ENCODE measurements at places on chromosomes 5 and 9.

- no peak for DNase-seq
These were observed 21.8 kb downstream of the NDUFS4 start for GRCh38 chr5:53582225-53582624.

GRCh38 chr9:98365227-98365669 is 109.8 kb upstream of the TBC1D2 start:
- DNase-seq = no peak

DNA sequence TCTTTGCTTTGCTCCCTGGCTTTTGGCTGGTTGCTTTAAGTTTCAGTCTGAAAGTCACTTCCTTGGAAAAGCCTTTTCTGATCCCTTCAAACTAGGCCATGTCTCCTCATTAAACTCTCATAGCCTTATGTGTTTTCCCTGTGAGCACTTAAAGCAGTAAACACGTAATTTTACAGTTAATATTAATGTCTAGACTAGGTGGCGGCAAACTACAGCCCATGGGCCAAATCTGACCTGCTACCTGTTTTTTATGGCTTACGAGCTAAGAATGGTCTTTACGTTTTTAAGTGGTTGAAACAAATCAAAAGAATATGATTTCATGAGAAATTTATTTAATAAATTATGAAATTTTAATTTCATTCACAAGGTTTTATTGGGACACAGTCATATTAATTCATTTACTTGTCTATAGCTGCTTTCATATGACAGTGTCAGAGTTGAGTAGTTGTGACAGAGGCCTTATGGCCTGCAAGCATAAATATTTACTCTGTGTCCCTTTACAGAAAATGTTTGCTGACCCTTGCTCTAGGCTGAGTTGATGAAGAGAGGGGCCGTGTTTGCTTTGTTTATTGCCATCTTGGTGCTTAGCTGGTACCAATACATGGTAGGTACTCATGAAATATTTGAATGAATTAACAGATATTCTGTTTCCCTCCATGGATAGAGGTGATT is 7.4 kb downstream of the SLC44A1 start:
- peak; percentile 22 for DNase-seq

DNA sequence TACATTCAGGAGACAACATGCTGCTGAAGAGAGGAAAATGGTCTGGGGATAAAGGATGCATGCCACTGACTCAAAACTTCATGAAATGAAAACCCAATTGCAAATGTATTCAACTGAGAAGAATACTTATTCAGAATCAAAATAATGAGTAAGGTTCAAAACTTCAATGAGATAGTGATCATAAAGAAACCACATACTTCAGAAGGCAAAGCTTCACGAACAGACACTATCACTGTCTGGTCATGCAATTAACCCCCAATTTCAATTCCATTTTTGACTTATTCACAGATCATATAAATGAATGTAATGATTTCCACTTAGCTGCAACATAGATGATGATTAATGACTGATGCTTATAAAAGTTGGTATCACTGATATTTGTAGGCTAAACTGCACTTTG is 33.0 kb upstream of the CTNNAL1 start:
- no peak for DNase-seq

GRCh38 chr9:69673311-69673640 is 1.1 kb upstream of the APBA1 start:
- DNase-seq = no peak

- no peak for DNase-seq
These were observed 34.9 kb upstream of the N4BP3 start for GRCh38 chr5:178078197-178079010.

DNA sequence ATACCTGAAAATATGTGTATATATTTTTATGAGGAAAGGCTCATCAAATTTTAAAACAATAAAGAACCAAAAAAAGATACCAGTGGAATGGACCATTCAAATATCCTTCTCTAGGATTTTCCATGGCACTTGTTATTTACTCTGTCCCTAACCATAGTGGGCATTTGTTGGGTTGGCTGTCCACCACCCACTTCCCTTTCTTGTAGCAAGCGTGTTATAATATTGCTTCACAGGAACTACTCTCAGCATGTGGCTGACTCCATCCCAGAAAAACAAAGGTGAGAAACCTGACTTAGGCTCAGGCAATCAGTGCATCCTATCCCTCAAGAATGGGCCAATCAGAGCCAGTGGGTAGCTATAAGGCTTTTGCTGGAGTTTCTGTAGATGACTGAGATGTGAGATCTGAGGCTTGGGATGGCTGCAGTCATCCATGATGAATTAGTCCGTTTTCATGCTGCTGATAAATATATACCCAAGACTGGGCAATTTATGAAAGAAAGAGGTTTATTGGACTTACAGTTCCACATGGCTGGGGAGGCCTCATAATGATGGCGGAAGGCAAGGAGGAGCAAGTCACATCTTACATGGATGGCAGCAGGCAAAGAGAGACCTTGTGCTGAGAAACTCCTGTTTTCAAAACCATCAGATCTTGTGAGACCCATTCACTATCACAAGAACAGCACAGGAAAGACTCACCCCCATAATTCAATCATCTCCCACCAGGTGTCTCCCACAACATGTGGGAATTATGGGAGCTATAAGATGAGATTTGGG is 17.2 kb downstream of the C5orf63 start:
- no peak for DNase-seq

DNA sequence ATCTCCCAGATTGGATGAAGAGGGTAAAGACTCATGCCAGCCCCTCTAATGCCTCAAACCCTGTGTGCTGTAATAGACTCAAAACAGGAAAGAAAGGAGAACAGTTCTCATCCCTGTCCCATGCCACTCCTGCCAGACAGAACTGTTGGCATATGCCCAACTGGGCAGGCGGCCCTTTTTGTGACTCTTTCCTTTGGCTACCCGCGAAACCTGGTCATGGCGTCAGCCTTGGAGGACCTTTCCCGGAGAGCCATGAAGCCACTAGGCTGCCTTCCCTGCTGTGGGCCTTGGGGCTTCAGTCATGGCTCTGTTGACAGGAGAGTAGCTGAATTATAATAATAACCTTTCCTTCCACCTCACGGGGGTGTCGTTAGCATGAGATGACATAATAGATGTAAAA is 75.9 kb upstream of the SEMA6A start:
- DNase-seq = no peak

GRCh38 chr5:102918986-102919610 is 164.0 kb downstream of the PAM start:
- peak; percentile 42 for DNase-seq

DNA sequence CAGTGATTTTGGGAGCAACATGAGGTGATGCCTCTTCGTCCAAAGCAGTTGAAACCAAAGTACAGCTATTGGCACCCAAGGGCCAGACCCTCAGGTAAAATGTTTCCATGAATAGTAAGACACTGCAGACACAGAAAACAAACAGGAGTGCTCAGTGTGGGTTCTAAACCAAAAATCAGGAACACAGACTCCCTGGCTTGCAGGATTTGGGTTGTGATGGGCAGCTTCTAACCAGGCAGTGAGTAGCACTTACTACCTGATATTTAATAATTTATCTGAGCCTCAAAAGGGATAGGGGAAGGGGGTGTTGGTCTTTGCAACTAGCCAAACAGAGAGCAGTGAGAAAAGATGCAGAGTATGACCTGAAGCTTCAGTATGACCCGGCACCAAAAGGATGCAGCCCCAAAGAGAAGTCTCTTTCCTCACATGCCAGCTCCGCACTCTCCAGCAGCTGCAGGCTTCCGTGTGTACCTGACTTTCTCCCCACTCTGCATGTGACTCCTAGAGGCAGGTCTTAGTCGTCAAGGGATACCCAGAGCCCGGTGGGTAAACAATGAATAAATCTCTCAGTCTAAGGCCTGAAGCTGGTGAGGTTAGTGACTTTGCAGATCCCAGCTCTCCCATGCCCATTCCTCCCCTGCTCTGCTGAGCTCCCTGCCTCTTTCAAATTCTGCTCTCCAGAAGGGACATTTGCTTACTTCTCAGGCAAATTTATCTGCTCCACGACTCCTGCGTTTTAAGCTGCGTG is 105.4 kb upstream of the SPOCK1 start:
- DNase-seq = peak; percentile 89

- no peak for DNase-seq
These were observed 183.3 kb upstream of the DMAC1 start for GRCh38 chr9:7982907-7983306.

DNA sequence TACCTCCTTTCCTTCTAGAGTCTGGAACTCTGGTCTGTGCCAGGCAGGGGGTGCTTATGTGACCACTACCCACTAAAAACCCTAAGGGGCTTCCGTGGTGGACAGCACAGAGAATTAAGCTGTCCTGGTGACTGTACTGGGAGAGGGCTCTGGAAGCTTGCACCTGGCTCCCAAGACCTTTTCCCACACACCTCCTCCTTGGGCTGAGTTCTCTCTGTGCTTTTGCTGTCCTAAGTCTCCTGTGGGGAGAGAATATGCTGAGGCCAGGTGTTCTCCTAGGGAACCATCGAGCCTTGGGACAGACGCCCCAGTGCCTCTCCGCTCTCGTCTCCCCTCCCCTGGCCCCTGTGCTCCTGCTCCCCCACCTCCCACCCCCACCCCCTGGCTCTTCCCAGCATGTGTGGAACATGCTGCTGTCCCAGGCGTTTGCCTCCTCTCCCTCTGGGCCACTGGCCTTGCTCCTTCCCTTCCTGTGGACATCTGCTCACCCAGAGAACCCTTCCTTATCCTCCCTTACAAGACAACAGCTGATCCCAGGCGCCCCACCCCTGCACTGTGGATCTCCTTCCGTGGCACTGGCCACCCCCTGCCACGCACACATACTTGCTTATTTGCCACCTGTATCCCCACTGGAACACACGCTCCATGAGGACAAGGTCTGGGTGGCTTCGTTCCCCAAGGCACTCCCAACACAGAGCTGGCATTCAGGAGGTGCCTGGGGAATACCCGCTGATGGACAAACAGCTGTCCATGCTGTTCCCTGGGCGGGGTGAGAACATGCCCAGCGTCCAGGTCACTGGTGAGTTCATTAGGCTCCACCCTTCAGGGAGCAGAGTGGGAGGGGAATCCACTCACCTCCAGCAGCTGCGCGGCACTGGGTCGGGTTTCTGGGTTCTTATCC is 83.0 kb downstream of the STK10 start:
- no peak for DNase-seq

DNA sequence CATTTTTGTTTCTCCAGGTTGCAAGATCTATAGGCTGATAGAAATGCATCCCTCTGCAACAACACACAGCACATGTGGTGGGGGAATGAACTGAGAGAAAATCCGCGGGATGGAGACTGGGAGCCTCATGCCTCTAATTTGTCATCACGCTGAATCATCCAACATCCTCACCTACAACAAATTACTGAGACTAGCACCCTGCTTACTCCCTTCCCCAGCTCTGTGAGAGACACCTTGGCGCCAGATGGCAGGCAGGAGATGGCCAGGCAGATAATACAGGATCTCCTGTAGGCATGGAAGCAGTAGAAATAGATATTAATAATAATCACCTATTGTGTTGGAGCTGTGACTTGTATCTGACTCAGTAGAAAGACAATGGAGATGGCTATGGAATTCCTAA is 276.9 kb downstream of the SEMA5A start:
- DNase-seq = no peak

GRCh38 chr9:70901013-70901412 is 220.4 kb downstream of the TRPM3 start:
- DNase-seq = no peak

DNA sequence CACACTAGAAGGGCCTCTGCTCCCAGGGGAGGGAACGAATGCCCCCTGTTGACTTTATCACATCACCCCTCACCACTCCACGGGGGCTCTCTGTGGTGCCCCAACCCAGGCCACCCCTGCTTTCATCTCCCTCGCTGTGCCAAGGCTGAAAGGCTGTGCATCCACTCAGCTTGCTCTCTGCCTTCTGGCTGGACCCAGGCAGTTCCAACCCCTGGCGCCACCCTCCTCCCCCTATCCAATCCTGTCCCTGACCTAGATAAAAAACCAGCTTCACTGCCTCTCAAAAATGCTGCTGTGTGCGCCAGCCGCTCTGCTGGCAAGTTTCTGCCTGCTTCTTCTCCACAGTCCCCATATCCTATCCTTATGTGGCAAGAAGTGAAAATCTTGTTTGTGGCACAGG is 22.4 kb upstream of the CORO2A start:
- DNase-seq = no peak

GRCh38 chr9:2338777-2339365 is 282.7 kb upstream of the VLDLR start:
- no peak for DNase-seq

GRCh38 chr9:93183663-93184431 is at the start of gene WNK2:
Gene WNK2 (plus strand): TSS chr9:93184139. CDS start chr9:93184930, 791 bp downstream.
- no peak for DNase-seq

DNA sequence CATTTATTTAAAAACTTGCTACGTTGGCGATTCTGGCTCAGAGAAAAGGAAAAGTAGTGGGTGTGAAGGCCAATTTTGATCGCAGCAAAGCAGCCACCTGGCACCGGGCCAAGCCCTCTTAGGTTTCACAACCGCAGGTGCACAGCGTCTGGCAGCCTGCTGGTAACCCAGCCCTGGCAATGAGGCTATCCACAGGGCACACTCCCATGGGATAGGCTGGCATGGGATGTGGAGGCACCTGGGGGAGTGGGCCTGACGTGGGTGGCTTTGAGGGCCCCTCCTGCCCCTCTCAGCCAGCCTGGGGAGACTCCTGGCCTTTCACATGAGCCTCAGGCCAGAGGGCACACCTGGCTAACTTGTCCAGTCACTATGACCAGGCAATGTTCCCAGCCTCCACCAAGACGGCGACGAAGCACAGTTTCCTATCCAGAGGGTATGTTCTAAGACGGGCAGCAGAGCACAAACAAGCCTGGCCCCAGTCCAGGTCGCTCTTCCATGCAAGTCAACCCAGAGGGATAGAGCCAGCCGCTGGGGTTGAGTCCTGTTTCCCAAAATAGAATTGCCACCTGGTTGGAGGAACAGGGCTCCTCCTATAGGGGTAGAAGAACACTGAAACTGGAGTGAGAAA is 19.0 kb downstream of the CMBL start:
- DNase-seq = peak; percentile 97

- no peak for DNase-seq
These were observed 81.6 kb upstream of the PITX1 start for GRCh38 chr5:135115591-135115990.
